ENCODE measurements at places on chromosomes 12 and 14.
A peak's percentile ranks its signal among the peaks of the same experiment; 100 is the strongest.

- DNase-seq = no peak
Observed at GRCh38 chr12:21413369-21414277, 23.8 kb upstream of the PYROXD1 start.

GRCh38 chr14:104676694-104677511 is 12.5 kb upstream of the INF2 start:
- DNase-seq = no peak

DNA sequence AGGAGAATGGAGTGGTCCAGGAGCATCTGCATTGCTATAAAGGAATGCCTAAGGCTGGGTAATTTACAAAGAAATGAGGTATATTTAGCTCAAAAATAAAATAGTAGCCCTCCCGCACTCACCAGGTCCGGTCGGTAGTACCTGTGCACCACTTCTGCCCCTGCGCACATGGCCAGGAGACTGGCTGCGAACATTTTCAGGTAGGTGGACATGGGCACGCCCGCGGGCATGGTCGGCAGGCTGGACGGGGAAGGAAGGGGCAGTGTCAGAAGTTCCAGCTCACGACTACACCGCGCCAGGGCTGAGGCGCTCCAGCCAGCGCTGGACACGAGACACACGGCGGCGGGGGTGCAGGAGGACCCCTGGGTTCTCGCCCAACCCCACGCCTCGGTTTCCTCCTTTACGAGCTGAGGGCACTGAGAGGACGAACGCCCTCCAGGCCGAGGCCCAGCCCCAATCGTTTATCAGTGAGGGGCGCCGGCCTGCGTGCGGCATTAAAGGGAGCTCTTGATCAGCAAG is 9.1 kb upstream of the TDG start:
- DNase-seq = no peak

DNA sequence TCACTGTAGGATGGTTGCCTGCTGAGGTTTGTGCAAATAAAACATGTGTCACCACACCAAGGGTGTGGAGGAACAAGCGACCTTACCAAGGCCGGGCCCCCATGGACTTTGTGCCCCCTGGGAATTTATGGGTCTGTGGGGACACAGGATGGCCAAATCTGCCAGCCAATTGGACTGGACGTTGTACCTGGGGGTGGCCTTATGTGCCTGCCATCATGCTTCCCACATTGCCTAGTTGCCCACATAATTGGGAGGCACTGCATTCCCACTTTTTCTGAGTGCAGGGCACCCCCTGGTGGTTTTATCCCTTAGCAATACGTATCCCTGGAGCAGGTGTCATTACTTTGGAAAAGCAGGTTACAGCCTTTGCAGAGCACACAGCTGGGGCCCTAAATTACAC is 92.6 kb upstream of the TMPO start:
- DNase-seq = no peak

DNA sequence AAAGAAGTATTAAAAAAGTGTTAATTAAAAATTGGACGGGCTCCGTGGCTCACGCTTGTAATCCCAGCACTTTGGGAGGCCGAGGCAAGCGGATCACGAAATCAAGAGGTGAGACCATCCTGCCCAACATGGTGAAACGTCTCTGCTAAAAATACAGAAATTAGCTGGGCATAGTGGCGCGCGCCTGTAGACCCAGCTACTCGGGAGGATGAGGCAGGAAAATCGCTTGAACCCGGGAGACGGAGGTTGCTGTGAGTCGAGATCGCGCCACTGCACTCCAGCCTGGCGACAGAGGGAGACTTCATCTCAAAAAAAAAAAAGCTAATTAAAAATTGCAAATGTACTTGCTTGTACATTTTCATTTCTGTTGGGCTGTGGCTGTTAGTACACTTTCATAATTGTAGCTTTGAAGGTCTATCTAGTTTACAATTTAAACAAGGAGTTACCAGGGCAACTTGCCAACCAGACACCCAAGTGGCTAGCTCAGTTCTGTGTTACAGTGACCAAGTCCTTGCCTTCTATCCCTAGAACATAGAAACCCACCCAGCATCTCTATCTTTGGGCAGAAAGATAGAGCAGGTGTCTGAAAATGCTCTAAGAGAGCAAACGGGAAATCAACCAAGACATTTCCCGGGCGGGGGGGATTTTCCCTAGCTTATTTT is 1.2 kb downstream of the COA8 start:
- DNase-seq = no peak

DNA sequence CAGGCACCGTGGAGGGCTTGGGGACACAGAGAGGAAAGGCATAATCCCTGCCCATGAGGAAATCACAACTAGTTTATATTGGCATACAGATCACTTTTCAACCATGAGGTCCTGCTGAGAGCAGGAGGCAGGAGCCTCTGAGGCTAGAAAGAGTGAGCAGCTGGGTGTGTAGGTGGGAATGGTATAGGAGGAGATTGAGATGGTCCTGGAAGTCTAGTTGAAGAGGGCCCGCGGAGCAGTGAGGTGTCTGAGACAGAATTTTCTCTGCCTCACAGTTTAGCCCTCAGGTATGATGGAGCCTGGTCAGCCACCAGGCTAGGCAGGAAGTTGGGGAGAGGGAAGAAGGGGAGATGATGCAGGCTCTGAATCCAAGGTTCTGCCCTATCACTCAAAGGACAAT is 54.7 kb upstream of the JDP2 start:
- DNase-seq = no peak

- DNase-seq = no peak
Observed at GRCh38 chr12:32609966-32610365, 69.1 kb upstream of the DNM1L start.

GRCh38 chr12:58041441-58041840 is 100.1 kb downstream of the ATP23 start:
- DNase-seq = no peak

DNA sequence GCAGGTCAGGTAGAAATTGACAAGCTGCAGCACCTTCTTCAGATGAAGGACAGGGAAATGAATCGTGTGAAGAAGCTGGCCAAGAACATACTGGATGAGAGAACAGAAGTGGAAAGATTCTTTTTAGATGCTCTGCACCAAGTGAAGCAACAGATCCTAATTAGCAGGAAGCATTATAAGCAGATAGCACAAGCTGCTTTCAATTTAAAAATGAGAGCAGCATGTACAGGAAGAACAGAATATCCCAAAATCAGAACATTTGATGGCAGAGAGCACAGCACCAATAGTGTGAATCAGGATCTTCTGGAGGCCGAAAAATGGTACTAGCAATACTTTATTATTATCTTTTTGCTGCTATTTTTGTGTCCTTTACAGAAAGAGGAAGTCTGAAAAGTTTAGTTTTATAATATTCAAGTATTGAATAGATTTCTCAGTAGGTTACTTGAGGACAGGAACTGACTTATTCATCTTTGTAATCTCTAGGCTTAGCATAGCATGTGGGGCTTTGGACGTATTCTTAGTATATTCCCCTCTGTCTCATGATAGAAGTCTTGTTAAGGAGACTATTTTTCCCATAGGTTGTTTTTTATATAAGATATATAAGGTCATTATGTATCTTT is 30.8 kb downstream of the BBOF1 start:
- no peak for DNase-seq

DNA sequence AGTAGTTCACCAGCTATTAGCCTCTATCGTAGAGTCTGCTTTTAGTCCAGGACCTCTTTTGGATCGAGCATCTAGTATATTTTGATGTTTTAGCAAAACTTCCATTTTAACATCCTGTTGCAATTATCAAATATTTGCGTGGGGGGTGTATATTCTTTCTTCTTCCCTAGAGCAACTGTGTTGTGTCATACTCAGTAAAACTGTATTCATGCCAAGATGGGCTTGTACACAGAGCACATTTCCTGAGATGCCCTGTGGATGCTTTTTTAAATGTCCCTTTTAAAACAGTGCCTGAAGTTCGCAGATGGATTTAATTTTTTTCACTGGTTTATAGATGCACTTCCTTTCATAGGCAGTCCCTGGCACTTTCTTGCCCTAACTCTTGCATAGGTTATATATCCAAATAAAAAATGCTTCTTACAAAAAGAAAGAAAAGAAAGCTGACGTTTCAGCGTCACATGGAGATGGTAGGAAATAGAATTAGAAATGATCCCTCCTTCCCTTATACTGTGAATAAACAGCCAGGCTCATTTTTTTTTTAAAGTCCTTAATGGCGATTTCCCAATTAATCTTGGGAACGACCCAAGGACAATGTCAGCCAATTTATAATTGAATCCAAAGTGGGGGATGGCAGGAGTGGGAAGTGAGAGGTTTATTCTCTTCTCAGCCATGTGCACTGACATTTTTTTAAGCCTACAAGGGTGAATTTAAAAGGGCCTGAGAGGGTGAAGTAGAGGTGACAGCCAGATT is 247.0 kb downstream of the SLC41A2 start:
- no peak for DNase-seq

DNA sequence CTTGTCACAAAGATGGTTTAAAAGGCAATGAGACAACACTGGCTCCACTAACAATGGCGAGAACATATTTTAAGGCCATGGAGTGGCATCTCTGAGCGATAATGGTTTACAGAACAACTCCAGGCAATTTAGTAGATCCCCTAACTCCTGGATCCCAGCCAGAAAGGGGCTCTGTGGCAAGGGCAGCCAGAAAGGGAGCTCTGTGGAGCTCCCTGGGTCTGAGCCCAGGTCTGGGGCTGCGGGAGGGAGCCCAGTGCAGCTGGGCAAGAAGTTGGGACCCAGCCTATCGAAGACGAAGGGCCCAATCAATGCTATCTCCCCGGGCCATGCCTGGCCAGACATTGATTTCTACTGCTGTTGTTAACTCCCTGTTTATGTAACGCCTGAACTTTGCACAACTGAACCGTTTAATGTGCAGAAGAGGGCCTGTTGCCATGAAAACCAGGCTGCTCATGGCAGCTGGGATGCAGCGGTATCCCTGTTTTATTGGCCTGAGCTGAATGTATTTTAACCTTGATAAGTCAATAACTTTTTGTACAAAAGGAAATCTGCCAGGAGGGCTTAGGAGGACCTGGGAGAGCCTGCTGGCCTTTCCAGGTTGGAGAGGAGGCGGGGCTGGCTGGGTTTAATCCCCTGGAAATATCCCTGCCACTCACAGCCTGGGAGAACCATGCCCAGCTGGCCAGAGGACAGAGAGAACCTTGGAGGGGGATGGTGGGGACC is 6.7 kb upstream of the FAM222A start:
- DNase-seq = no peak

GRCh38 chr12:131761638-131762037 is 50.7 kb downstream of the SFSWAP start:
- no peak for DNase-seq

DNA sequence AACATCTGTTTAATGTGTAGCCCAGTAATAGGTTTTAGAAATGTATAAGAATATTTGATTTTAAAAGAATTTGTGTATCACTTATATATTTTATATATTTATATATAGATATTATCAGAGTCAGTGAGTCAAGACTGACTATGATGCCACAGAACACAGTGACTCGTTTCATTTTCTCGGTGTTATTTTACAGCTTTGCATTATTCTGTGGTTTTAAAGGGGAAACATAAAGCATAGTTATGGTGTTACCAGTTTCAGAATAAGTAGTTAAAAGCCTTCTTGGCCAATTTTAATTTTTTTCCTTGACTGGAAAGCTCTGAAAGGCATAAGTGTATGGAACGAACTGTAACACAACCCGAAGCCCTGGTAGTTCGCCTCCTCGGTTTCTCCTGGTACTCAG is 91.0 kb downstream of the GRIP1 start:
- no peak for DNase-seq

DNA sequence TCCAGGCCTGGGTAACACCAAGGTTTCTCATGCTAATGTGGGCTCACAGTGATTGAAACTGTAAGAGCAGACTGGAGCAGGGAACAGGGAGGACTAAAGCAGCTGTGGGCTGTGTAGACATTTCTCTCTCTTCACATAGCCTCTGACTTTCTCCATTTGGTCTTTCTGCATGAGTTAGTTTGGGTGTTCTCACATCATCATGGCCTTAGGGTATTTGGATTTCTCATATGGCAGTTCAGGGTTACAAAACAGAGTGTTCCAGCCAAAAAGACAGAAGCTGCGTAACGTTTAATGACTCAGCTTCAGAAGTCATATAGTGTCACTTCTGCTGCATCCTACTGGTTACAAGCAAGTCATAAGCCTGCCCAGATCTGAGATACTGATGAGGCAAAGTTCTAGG is 52.0 kb upstream of the OSBPL8 start:
- DNase-seq = no peak

- no peak for DNase-seq
Observed at GRCh38 chr14:93017301-93017797, 94.4 kb downstream of the CHGA start.

- DNase-seq = peak; percentile 40
Observed at GRCh38 chr12:25557830-25558436, 4.8 kb upstream of the LMNTD1 start.

- no peak for DNase-seq
Observed at GRCh38 chr12:131817241-131817640, 11.0 kb upstream of the MMP17 start.

DNA sequence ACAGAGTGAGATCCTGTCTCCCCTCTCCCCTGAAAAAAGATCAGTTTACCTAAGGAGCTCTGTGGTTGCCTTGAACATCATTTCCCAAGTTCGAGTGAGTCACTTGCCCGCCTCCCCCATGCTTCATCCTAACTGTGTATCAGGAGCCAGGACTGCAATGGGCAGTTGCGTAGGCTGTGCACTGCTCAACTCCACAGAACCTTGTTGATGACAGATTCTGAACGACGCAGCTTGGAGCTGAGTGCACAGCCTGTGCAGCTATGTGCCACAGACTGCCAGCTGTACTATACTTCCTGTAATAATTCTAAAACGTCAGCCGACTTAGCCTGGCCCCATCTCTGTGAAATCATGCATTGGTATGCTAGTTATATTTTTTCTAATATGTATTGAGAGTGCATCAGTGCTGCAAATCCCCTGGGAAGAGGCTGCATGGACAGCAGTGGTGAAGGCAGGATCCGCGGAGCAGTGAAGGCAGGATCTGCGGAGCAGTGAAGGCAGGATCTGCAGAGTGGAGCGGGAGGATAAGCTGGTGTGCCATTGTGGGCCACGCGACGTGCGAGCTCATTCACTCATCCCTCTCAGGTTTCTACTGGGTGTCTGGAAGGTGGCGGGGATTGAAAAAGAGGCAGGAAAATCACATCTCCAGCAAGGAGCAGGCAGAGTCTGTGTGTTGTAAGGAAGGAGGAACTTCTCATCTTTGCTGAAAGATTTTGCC is 80.8 kb downstream of the GALNT9 start:
- no peak for DNase-seq
